ENCODE measurements at places on chromosomes 6 and 20. TPM values are rescaled to one million over a fixed set of nuclear protein-coding genes. Genes with fewer than 3 reads are reported as not detected.

AVP gene
- total RNA-seq: not detected

HTR1B gene
- total RNA-seq: 1.9 TPM

PLTP gene
- total RNA-seq: 13.5 TPM

COL9A3 gene
- total RNA-seq: 27.9 TPM

TSBP1 gene
- not detected for total RNA-seq

PTCRA gene
- not detected for total RNA-seq

ECT2L gene
- 0.31 TPM for total RNA-seq

PAK5 gene
- 67.0 TPM for total RNA-seq

ANKEF1 gene
- 2.8 TPM for total RNA-seq

TASP1 gene
- 33.2 TPM for total RNA-seq

CNBD2 gene
- total RNA-seq: 4.1 TPM

MCCD1 gene
- total RNA-seq: not detected

LKAAEAR1 gene
- total RNA-seq: 0.63 TPM

CST1 gene
- not detected for total RNA-seq

BPIFB2 gene
- not detected for total RNA-seq

SCGN gene
- total RNA-seq: 17.2 TPM

TEAD3 gene
- total RNA-seq: 0.63 TPM

RIPOR3 gene
- 2.2 TPM for total RNA-seq

CGA gene
- not detected for total RNA-seq

ADGRF4 gene
- total RNA-seq: 0.31 TPM

JPH2 gene
- not detected for total RNA-seq

PLEKHG1 gene
- 9.4 TPM for total RNA-seq

WFDC12 gene
- not detected for total RNA-seq

PNPLA1 gene
- not detected for total RNA-seq

PPIL6 gene
- 24.1 TPM for total RNA-seq

LYRM2 gene
- 25.4 TPM for total RNA-seq

PRDM1 gene
- 2.5 TPM for total RNA-seq

ZNF831 gene
- not detected for total RNA-seq

DUSP15 gene
- 6.6 TPM for total RNA-seq

NFATC2 gene
- total RNA-seq: 0.63 TPM

CCDC167 gene
- 23.8 TPM for total RNA-seq

MMS22L gene
- 39.4 TPM for total RNA-seq

MRPL18 gene
- 46.6 TPM for total RNA-seq

MUC22 gene
- not detected for total RNA-seq

CRNKL1 gene
- 59.8 TPM for total RNA-seq

LRRN4 gene
- not detected for total RNA-seq

TBP gene
- 17.8 TPM for total RNA-seq

CPNE5 gene
- 15.3 TPM for total RNA-seq

PHIP gene
- 102 TPM for total RNA-seq
